ENCODE measurements at places on chromosomes 2 and 18.

DNA sequence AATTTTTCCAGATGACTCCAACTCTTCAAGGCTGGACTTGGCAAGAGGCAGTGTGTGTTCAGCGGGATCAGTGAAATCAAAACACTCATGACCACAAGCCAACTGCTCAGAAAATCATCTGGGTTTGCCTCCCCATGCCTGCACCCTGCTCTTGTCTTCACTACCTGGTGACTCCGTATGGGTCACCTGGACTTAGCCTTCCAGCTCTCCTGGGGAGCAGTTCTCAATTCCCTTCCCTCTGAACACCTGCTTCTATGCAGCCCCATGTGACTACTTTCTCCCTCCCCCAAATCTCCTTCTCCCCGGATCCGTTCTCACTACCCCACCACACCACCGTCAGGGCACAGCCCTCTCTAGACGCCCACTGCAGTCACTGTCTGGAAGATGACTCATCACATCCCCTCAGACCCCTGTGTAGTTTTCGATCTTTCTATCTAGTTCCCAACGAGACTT is 130.2 kb upstream of the ID2 start:
- peak; percentile 49 for DNase-seq

- no peak for DNase-seq
Measured at GRCh38 chr2:27033253-27033852, 588 bp downstream of the TMEM214 start.

- no peak for DNase-seq
Measured at GRCh38 chr18:48079885-48080284, 149.4 kb upstream of the SMAD2 start.

- DNase-seq = no peak
Measured at GRCh38 chr2:126899616-126900185, 1.0 kb downstream of the TEX51 start.

- DNase-seq = peak; percentile 37
Measured at GRCh38 chr2:216857131-216857550, 2.7 kb downstream of the TNP1 start.

GRCh38 chr2:205700331-205701132 is 18.2 kb downstream of the NRP2 start:
- peak; percentile 50 for DNase-seq

DNA sequence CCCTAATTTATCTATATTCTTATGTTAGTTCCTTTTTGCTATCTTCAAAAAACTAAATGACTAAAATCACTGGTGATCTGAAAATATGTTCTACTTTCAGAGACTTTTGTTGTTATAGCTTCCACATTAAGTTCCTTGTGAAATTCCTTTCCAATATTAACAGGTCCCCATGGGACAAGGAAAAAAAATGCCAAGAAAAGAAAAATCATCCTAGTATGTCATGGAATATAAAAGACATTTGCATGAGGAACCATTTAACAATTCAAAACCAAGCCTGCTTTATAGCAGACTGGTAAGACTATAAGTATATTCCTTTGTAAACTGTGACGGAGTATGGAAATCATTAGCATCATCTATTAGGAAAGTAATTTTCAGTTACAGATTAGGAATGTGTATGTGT is 48.1 kb downstream of the COBLL1 start:
- no peak for DNase-seq

Measured in activated T-cell treated with anti-CD3 and anti-CD28 coated beads, Interleukin-2, amount 50 U/mL, for 48 hours (primary cell).